ENCODE measurements at places on chromosomes 4 and X.

GRCh38 chrX:100376576-100376975 is 33.5 kb downstream of the PCDH19 start:
- no peak for DNase-seq

DNA sequence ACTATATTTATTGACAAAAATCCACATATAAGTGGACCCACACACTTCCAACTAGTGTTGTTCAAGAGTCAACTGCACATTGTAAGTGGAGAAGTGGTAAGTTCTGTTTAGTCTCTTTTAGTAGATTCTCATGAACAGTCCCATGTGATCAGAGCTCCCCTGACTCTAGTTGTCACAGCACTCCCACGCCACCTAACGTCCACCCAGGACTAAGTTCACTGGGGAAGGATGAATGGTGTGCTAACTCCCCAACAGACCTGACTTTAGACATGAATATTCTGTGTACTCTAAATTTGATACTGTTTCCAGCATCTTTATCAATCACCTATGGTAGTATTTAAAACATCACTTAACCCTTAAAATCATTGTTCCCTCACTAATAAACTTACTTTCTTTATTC is 59.8 kb downstream of the PACRGL start:
- DNase-seq, result no peak

- no peak for DNase-seq
Observed at GRCh38 chr4:34649716-34650115, 1594.6 kb downstream of the ARAP2 start.

DNA sequence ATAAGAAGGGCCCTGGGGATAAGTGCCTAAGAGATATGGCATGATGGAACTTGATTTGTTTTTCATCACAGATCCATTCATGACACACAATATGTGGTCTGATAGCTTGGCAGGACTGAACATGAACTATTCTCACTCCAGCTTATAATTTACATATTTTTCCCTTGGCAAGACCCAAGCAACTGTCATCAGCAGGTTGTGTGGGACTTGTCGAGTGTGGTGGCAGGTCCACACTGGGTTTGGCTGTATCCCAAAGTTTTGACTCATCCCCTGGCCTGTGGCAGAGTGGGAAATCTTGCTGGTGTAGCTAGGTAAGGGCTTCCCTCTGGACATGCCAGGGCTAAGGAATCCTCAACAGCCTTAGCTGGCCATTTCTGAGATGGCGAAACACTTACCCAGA is 81.0 kb upstream of the STIM2 start:
- no peak for DNase-seq

DNA sequence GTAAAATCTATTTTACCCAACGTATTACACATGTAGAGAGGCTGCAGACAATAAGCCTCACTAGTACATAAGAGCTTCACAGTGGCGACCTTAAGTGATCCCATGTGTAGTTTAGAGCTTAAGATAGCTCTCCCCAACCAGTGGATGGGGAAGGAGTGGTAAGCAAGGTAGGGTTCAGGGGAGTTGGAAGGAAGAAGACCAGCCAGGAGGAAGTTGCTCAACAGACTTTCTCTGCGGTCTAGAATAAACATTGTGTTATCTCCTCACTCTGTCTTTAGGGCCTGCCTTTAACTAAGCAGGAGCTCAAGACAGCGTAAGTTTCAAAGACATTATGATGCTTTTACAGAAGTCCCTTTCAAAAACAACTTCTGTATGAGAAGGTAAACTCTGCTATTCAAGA is 16.8 kb downstream of the MEPE start:
- DNase-seq, result no peak

GRCh38 chrX:47209508-47210238 is 8.8 kb upstream of the CDK16 start:
- no peak for DNase-seq

DNA sequence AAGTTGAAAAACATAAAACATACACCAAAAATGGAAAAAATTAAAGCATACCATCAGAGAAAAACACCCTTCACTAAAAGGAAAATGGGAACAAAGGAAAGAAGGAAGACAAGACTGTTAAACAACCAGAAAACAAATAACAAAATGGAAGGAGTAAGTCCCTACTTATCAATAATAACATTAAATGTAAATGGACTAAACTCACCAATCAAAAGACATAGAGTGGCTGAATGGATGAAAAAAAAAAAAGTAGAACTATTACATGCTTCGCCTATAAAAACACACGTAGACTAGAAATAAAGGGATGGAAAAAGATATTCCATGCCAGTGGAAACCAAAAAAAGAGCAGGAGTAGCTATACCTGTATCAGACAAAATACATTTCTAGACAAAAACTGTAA is 19.4 kb upstream of the TMSB15A start:
- DNase-seq, result no peak

GRCh38 chr4:135277068-135277979 is 1075.7 kb upstream of the PABPC4L start:
- DNase-seq, result no peak

DNA sequence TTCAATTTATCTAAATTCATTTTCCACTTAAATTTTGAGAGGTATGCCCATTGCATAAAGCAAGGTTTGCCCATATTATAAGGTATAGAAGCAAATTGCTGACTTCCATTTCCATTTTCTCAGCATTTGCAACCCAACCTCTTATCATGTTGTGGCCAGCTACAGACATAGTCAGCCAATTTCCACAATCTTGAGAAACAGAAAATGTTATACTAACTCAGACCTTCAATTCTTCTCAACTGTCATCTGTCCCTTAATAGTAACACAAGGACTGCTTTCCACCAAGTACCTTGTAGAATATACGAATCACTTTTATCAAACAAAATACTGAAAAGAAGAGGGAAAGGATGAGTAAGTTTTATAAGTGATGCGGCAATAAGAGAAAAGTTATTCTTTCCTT is 11.2 kb upstream of the GRIA3 start:
- peak; percentile 21 for DNase-seq

GRCh38 chrX:56746996-56747395 is 18.0 kb downstream of the NBDY start:
- DNase-seq, result no peak

DNA sequence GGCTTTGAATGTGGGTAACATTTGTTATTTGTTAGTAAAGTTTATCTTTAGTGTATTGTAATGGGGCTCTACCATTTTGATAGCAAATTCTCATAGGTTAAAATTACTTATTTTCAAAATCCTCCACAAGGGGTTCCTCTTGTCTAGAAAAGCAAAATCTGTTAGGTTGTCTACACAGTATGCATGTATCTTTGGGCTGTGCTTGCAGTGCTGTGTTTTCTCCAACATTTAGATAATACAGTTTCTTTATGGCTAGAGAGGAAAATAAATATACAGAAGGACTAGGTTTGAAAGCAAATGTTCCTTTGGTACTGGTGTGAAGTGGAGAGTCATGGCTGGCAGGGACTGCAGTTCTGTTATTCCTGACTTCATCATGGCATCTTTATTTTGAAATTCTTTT is 40.3 kb downstream of the POLR2B start:
- no peak for DNase-seq

DNA sequence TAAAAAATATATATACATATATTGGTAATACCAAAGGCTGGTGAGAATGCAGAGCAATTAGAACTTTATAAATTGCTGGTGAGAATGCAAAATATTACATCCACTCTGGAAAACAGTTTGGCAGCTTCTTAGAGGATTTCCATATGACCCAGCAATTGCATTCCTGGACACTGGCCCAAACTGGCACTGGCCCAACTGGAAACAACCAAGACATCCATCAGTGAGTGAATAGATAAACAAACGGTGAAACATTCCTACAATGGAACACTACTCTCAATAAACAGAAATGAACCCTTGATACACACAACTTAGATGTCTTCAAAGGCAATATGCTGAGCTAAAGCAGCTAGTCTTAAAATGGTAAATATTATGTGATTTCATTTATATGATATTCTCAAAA is 524.2 kb downstream of the IQCM start:
- no peak for DNase-seq
